A549 (cell line): ENCODE measurements at places on chromosomes 12 and 14. TPM values are rescaled to one million over a fixed set of nuclear protein-coding genes. Genes with fewer than 3 reads are reported as not detected.

DNA sequence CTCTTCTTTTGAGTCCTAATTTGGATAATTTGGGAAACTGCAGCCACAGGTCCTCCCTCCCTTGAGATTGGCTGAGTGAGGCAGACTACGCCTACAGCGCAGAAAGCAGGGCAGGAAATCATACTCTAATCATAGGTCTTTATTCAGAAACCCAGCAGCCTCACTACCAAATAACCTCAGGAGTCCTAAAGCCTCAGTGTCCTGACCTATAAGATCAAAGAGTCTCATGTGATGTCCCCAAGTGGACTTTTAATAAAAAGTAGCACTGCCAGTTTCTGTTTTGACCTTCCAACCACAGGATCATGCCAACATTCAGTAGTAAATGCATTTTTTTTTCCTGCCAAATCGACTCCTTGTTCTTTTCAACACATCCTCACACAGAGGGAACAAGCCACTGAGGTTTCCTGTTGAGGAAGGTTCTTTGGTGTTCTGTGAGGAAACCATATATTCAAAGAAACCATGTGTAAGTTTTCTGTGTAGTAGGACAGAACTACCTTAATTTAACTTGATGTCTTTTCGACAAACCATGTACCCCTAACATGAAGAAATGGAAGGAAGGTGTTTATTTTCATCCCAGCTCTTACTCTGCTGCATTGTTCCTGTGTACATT, 72.2 kb downstream of the VCPKMT start:
- DNase-seq: no peak

GRCh38 chr12:23640754-23641153, 308.7 kb downstream of the SOX5 start:
- DNase-seq: no peak

Gene ST8SIA1
- 0.16 to 0.41 TPM (median 0.21 TPM) in 3 replicates for polyA plus RNA-seq

DNA sequence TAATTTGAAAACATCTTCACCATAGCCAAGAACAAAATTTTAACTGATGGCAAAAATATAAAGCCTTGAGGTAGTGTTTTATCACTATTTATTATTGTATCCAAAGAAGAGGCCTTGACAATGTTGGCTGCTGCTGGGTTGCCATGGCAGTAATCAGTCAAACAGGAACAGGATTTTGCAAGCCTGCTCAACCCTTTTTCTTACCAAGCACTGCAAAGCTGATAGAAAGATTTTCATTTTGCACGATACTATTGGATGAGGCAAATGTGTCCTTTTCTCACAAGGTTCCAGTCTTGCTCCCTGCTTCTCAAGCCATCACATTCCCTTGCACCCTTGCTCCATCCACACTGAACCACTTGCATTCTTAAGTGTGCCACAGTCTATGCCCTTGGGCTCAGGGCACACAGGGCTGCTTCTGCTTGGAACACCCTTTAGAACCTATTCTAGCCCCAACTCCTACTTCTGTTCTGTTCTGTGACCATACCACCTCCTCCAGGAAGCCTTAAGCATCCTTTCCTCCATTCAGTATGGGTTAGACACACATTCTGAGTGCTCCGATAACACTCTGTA, 76.5 kb upstream of the AMIGO2 start:
- DNase-seq: no peak

- DNase-seq: no peak
Measured at GRCh38 chr12:106211973-106212372, 35.8 kb downstream of the CKAP4 start.

GRCh38 chr12:673849-674248, 10.6 kb upstream of the NINJ2 start:
- DNase-seq: no peak

DNA sequence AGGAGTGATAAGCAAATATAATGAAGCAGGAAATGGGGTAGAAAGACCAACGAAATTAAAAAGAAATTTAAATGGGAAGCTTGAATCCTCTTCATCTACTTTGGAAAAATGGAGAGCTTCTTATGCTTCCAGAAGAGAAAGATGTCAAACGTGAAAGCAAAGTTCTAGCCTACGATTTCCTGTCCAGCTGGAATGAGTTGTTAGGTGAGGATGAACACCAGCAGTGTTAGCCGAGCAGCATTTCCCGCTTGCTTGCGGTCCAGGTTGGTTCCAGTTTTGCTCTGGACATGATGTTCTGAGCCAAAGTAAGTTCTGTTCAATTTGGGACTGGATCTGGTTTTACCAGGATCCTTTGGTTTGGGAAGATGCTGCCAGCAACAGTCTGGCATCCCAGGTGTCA, 78.9 kb downstream of the DACT1 start:
- DNase-seq: no peak

GRCh38 chr14:71618716-71619115, 313.5 kb upstream of the RGS6 start:
- no peak for DNase-seq

DNA sequence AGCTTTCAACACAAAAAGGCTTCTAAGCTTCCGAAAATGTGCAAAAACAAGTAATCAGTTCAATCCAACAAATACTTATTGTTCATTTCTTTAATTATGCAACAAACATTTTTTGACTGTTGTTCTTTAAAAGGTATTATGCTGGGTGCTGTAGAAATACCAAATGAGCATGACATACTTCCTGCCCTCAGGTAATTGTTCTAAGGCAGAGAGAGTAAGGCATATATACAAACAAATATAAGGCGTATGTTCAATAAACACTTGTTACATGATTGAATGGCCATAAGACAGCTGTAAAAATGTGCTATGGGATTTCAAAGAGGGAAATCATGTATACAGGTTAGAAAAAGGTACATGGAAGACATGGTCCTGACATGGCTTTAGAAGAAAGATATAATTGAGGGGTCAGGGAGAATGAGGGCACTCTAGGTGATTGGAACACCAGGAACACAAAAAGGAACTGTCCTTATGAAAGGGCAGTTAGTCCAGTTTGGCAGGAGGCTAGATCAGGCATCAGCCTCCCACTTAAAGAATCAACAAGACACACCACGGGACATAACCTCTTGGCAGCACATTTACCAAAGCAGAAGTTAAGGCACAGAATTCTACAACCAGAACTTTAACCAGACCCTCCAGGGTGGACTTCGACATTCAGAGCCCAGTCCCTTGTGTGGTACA, 135.8 kb upstream of the SCAF11 start:
- DNase-seq: no peak

Gene ASCL1
- polyA plus RNA-seq: not detected in 3 replicates

DNA sequence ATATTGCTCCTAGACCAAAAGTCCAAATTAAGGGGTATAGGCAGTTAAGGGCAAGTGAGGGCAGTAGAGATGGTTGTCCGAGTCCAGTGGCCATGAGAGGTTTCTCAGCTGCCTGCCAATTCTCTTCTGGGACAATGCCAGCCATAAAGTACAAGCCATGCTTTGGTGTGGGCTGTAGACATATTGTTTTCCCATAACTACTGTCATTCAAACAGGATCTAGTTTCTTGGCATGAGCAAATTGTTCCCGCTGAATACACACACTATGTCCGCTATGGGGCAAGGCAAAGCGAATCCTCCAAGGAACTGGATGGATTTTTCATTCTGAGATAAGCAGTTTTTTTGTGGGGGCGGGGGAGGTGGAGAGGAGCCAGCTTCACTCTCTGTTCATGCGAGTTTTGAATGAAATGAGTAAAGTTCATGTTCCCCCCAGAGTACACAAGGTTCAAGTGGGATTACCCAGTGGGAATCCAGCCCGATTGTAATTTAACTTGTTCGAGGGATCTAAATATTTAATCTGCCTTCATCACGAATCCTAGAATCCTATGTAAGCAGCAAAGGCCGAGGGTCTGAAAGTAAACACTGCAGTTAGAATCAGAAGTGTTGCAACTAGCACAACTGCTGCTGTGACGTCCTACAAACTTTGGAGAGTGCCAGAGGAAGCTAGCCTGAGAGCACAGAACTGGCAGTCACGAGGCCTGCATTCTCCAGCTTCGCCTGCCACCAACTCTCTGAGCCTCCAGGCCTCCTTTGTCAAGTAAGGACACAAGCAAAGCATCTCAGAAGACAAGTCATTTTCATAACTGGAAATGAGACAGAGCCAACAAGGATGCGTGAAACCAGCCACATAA, 137.0 kb downstream of the CRADD start:
- DNase-seq: no peak

DNA sequence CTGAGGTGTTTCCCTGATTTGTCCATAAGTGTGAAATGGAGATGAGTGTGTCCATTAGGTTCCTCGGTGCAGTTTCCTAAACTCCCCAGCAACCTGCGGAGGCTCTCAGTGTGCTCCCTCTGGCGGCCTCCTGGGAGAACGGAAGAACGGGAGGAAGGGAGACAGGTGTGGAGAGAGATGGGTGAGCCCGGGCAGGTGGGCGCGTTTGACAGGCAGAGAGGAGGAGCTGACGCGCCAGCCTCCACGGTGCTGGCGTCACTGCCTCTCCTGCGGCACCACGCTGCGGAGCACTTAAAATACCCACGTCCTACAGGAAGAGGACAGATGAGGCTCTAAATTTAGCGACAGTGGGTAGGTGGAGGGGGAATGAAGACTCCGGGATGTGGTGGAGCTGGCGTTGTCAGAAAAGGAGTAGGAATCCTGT, 26.8 kb upstream of the PEX5 start:
- peak; percentile 66 for DNase-seq

DNA sequence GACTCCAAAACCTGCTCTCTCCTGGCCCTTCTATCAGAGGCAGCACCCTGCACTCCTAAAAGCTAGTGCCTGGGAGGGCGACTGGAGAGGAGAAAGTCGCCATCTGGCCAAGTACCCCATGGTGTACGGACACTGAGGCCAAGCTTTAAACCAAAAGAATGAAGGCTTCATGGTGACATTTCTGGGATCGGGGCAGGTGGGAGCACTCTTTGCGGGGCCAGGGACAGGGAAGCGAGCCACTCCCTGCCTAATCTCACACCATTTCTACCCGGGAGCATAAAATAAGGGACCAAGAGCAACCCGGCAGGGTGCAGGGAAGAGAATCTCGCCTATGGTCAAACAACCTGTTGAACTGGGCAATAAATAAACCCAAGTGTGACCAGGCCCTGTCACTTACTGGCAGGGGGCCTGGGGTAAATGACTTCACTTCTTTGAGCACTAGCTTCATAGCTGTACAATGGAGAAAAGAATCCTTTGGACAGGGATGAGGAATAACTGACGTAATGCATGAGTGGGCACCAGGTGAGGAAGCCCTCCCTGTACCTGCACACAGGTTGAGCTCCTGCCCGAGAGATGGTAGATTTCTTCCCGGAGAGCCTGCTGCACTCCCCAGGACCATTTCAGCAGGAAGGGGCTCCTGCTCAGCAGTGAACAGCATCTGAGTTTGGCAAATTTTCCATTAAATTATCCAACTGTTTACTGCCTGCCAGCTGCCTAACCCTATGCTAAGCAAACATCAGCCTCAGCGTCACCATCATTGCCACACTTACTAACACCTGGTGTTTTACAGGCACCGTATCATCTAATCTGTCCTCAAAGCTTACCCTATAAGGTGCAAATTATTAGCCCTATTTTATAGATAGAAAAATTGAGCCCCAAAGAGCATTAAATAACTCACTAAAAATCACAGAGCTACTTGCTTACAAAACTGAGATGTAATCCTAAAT, 2.0 kb downstream of the SERPINA1 start:
- DNase-seq: no peak

DNA sequence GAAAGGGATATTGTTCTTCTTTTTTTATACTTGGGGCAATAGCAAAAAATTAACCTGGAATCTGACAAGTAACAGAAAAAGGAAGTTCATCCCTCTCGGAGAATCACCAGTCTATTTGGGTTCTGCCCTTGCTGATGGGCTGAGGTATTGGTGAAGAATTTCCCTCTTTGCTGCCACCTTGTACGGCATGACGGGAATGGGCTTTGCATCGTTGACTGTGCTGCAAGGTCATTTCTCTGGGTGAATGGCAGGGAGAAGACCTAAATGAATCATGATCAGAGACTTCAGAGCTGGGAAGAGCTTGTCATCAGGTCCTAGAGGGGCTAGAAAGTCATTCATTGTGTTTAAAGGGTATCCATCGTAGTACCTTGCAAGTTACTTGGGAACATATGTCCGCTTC, 12.0 kb downstream of the C1S start:
- no peak for DNase-seq

Gene KDM2B
- polyA plus RNA-seq: 18.1 to 18.4 TPM (median 18.3 TPM) in 3 replicates

Gene WBP11
- polyA plus RNA-seq: 45.7 to 52.2 TPM (median 50.3 TPM) in 3 replicates

DNA sequence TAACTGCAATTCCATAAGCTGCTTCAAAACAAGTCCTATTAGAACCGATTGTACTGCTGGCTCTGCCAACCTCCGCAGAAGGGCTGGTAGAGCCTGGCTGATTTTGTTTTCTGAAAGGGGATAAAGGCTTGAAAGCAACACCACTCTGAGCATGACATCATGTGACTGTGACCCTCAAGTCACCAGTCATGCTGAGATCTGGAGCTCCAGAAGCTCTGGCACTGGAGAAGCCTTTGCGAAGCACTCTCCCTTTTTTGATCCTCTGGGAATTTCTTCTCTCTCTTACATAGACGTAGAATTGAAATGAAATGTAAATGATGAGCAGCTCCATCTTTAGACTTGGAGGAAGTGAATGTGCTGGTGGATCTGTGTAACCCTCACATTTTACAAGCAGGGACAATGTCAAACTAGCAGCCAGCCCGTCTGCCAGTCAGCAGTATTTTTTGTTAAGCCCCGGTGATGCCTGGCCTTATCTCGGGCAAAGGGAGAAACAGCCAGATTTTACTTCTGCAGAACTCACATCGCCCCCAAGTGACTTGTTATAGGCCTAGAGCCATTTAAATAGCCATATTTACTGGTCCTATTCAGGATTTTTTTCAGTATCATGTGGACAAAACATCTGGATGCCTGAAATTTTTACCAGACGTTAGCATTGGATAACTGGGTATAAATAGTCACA, 112.1 kb upstream of the NPAS3 start:
- no peak for DNase-seq

DNA sequence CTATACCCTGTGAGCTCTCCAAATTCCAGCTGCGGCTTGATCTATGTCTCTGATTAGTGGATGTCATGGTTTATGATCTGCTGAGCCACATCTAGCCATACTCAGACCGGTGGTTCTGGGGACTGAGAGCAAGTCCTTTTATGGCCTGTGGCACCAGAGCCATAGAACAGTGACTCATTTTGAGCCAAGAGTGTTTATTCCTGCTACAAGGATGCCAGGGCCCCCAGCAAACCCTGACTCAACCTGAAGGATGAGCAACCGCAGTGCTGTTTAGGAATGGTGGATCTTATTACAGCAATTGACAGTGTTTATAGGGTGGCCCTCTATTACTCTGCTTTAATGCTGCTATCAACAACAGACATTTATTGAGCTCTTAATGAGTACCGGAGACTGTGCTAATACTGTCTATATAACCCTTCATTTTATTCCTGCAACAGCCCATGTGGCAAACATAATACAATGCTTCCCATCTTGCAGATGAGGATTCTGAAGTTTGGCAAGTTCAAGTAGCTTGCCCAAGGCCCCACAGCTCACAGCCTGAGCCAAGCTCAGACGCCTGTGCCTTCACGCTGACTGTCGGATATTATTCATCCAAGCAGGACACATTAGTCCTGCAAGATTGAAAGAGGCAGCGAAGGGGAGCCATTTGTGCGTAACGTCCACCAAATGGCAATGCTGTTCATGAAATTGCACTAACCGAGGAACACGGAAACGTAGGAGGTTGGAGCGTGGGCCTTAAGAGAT, 273.6 kb upstream of the PWP1 start:
- DNase-seq: peak; percentile 71

DNA sequence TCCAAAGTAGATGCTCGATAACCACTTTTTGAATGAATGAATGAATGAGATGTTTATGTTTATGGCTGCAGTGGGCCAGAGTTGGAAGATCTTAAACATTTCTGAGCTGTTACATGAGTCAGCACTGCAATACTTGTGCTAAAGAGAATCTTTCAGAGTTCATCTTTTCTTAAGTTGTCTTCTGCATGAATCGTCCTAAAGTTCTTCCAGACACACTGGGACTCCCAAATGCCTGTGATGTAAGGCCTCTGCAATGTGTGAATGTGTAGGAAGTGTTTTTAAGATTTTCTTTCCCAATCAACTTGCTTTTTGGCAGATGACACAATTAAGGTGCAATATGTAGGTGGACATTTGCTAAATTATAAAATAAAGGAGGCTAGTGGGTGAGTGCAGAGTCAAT, 50.3 kb upstream of the TRIM9 start:
- DNase-seq: no peak
